ENCODE measurements at places on chromosomes 2 and 18. TPM values are rescaled to one million over a fixed set of nuclear protein-coding genes. Genes with fewer than 3 reads are reported as not detected.

Gene MOGAT1
- total RNA-seq, result not detected

Gene LHCGR
- total RNA-seq, result not detected

Gene SPR
- total RNA-seq, result 147 TPM

Gene ADAM23
- 10.3 TPM for total RNA-seq

Gene KRCC1
- 12.6 TPM for total RNA-seq

Gene CNTNAP5
- not detected for total RNA-seq

Gene CCDC150
- total RNA-seq, result 5.2 TPM

Gene SNRPD1
- 173 TPM for total RNA-seq

Gene SCN7A
- not detected for total RNA-seq

Gene ZNF521
- not detected for total RNA-seq

Gene FAM98A
- total RNA-seq, result 68.5 TPM

Gene E2F6
- 29.0 TPM for total RNA-seq

Gene FEV
- total RNA-seq, result not detected

Gene CXCR4
- 0.43 TPM for total RNA-seq

Gene STARD6
- not detected for total RNA-seq

Gene C1GALT1C1L
- total RNA-seq, result 1.2 TPM

All from A549 treated with CpdA at 1 μM for 4 hours (cell line).